Fibroblast of skin of back (primary cell): ENCODE measurements at places on chromosomes 5 and 9.

DNA sequence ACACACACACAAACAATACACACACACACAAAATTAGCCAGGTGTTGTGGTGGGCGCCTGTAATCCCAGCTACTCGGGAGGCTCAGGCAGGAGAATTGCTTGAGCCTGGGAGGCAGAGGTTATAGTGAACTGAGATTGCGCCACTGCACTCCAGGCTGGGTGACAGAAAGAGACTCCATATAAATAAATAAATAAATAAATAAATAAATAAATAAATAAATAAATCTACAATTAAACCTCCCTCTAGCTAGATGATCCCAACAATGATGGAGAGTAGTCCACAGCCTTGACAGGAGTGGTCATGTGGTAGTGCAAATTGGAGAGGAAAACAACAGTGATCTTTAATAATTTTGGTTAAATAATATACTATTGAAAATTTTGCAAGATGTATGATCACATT lies 1739.0 kb upstream of the C9orf72 start:
- DNase-seq: no peak

DNA sequence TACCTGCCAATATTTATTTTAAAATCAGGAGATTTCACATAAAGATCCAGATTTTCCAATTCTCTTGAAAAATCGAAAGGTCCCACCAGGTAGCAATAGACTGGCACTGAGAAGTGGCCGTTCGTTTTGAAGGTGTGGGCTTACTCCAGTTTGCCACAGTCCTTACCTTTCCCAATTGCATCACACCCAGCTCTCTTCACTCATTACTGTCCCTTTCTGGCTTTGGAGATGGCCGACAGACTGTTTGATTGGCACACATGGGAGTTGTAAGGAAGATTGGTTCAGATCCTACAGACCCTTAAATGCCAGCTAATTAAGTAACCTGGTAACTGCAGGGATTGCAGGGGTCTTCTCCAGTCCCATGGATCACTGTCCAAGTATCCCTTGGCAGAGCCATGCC lies 68.7 kb upstream of the LARP1 start:
- DNase-seq: no peak

- no peak for DNase-seq
Observed at GRCh38 chr5:153275695-153276094, 214.8 kb upstream of the GRIA1 start.

GRCh38 chr5:90569084-90569483 lies 10.5 kb downstream of the ADGRV1 start:
- DNase-seq: no peak

GRCh38 chr5:139082813-139083498 lies 115.2 kb downstream of the SIL1 start:
- no peak for DNase-seq

- DNase-seq: no peak
Observed at GRCh38 chr5:41637869-41638268, 127.5 kb upstream of the PLCXD3 start.

- peak; percentile 65 for DNase-seq
Observed at GRCh38 chr5:132369474-132370180, at the start of gene SLC22A5. TSS of gene SLC22A5 (plus strand) at chr5:132369710. CDS start at chr5:132369973, 263 bp downstream.
